CD4-positive, alpha-beta T cell treated with Interleukin-6 for 4 hours (primary cell): ENCODE measurements at places on chromosomes 16 and 17.

- DNase-seq = no peak
Observed at GRCh38 chr16:8568231-8568617, 22.1 kb downstream of the TMEM114 start.

GRCh38 chr17:58229384-58229783 lies 9.0 kb upstream of the LPO start:
- DNase-seq = no peak

- no peak for DNase-seq
Observed at GRCh38 chr16:84484579-84485254, 19.7 kb downstream of the MEAK7 start.

DNA sequence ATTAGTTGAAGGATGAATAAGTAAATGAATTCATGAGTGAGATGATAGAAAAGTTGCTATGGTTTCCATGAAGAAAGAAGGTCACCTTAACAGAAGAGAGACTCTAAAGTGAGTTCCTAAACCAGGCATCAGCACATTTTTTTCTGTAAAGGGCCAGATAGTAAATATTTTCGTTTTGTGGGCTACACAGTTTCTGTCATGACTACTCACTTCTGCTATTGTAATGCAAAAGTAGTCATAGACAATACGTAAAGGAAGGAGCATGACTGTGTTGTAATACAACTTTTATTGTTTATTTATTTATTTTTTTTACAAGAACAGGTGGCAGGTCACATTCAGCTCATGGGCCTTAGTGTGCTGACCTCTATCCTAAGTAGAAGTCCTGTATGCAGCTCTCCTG lies 426.1 kb upstream of the DYNLRB2 start:
- DNase-seq = no peak

- no peak for DNase-seq
Observed at GRCh38 chr17:8131844-8132441, 8.0 kb upstream of the HES7 start.

- DNase-seq = no peak
Observed at GRCh38 chr17:75048249-75048878, 1.3 kb downstream of the KCTD2 start.

DNA sequence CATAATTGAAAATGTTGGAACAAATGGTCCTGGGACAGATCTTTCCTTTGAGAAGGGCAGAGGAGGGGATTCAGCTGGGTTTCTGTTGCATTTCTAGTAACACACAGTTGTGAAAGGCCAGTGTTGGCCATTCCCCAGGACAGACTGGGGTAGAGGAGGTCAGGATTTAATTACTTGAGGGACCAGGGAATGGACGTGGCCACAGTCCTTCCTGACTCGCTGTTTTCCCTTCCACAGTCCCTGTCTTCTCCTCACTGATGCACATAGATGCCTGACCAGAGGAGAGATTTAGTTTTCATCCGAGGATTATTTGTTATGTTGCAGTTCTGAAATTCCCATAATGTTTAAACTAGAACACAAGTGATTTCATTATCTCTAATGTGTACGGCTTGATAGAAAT lies 25.2 kb upstream of the HEATR6 start:
- no peak for DNase-seq

GRCh38 chr16:53282975-53283946 lies 151.0 kb upstream of the RBL2 start:
- DNase-seq = no peak

GRCh38 chr16:67372664-67373063 lies 20.6 kb downstream of the TPPP3 start:
- DNase-seq = no peak

- peak; percentile 23 for DNase-seq
Observed at GRCh38 chr16:4488499-4488967, 12.3 kb downstream of the HMOX2 start.

DNA sequence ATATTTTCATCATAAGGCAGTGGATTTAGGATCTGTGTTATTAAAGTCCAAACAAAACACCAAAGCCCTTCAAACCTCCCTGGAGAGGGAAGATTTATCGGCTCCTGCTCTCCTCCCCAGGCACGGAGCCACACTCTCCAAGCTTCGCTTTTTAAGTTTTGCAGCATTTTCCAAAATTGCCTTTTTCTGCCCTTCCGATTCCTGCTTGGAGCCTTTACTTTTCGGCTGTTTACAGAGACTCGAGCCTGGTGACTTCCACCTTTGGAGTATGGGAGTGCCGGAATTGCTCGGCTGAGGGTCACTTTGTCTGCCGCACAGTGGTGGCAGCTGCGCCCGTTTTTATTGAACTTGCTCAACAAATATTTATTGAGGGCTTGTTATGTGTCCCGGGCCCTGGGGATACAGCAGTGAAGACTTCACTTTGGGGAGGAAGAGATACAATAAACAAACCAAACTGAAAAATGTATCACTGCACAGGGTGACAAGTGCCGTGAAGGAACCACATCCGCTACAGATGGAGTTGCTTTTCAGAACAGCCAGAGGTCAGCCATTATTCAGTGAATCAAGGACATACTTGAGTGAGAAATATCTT lies 185.5 kb downstream of the NTN1 start:
- no peak for DNase-seq

DNA sequence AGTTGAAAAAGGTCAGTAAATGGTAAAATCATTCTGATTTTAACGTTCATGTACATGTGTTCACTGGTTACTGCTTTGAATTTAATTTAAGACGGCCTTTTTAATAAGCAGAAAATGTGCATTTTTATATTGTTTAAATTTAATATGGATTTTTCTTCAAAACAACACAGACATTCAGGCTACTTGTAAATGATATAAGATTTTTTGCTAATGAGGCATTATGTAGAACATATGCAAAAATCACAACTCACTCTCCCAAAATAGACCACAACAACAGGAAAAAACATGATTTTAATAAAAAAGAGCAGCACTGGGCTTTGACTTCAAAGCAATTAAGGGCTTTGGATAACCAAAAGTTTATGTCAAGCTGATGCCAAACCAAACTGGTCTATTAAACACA lies 22.3 kb downstream of the RPGRIP1L start:
- DNase-seq = no peak

- DNase-seq = no peak
Observed at GRCh38 chr17:19242926-19243325, 5.8 kb downstream of the EPN2 start.

GRCh38 chr17:82112181-82112913 lies 14.3 kb upstream of the FASN start:
- no peak for DNase-seq

- DNase-seq = no peak
Observed at GRCh38 chr16:31335431-31335830, 19.5 kb upstream of the ITGAX start.

DNA sequence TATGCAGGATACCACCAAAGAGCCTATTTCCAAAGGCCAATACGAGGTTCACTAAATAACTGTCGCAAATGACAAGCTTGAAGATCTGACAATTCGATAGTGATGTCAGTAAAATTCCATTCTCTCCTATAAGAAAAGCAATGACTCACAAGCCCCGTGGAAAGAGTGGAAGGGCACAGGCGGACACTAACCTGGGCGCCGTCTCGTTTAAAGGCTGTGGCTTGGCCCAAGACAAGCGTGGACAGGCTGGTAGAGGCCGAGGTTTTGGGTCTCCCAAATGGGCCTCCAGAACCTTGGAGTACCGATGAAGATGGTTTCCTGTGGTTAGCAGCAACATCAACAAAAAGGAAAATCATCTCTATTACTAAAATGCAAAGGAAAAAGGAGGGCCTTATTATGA lies 16.5 kb upstream of the SLC38A8 start:
- DNase-seq = no peak

GRCh38 chr16:87358696-87359095 lies 24.9 kb downstream of the FBXO31 start:
- DNase-seq = no peak

DNA sequence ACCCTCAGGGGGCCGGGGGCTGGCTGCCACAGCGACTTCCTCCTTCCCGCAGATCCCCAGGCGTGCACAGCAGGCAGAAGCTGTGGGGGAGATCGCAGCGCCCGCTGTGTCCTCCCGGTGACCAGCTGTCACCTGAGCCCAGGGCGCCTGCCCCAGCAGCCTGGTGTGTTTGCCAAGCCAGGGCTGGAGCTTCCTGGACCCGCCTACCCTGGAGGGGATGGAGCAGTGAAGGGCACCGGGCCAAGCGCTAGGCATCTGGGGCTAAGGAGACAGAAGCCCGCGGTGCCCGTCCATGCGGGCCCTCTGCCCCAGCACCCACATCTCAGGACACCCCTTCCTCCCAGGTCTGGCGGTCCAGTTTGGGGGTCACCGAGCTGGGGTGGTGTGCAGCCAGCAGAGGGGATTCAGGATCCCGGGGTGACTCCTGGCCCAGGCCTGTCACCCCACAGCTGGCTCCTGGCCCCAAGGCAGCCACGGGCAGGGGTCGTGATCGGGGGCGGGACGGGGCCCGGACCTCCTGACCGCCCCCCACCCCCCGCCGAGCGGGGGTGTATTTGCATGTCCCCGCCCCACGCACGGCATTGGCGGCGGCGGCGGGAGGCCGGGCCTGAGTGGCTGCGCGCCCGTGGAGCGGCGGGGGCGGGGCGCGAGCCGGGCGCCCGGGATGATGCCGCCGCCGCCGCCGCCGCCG lies at the start of gene RAB26:
Gene RAB26, plus strand, starts transcription at position 645 of the 691 bp plus-strand sequence. CDS start 159 bp downstream, outside the sequence.
- peak; percentile 72 for DNase-seq
